ENCODE measurements at places on chromosomes 6 and 20.

DNA sequence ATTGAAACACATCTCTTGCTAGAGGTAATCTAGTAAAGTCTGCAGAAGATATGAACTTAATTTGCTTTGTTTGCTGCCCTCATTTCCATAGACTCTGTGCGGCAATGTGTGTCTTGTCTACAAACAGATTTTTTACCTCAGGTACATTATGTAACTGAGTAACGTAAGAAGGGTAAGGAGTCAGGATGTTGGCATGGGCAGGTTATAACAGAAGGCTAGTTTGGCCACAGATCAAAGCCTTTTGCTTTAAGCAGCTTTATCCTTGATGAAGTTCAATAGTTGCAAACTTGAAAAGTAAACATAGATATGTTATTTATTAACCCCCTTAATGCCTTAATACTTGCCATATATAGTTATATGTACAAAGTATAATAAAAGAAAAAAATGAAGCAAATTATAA lies 391.6 kb upstream of the FKBP1C start:
- no peak for DNase-seq

DNA sequence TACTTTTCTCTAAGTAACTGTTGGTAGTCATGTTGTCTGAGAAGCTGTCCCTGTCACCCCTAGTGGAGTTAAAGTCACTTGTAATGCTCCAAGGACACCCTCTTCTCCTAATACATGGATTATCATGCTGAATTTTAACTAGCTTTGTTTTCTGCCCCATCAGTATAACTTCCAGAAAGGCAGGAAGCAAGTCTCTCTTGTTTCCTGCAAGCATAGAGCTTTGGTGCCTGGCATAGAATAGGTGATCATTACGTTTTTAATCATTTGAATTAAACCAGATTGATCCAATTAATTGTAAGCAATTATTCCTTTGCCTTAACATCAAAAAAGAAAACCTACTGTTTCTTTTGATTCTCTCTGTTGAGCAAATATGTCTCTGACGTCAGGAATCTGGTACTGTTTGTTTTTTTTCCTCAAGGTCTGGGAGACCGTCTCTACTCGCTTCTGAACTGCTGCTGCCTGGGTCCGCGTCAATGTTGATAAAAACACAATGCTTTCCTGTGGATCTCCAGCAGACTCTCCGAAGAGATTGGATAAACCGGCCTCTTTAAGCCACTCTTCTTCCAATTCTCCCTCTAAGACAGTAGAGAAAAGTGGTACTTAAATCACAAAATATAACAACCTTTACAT lies 71.8 kb downstream of the ARHGAP18 start:
- no peak for DNase-seq

GRCh38 chr6:130927305-130927704 lies 100.1 kb downstream of the SMLR1 start:
- no peak for DNase-seq

DNA sequence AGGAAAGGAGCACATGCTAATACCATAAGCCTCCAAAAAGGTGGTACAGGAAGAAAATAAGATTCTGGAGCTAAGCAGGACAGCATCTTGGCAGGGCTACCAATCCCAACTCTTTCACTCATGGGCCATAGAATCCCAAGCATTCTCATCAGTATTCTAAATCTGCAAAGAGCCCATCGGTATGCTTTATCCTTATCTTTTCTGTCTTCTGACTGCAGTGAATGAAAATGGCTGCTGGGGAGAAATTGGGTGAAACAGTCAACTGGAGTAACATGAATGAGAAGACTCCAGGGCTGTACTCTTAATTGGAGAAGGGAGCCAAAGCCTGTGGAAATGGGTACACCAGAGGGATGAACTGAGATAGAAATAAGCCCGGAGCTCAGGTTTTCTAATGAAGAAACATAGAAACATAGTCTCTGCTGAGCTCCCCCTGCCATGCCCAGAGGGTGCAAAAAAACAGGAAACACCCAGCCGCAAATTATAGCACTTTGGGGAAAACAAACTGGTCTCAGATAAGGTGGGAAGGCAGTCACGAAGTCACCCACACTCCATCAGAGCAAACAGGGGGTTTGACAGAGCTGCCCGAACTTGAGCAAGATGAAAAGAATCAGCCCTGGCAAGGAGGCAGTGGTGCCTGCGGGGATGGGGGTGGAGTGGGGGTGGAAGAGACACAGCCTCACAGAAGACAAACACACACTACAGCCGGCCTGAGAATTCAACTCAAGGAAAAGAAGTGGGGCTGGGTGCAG lies 35.4 kb upstream of the E2F3 start:
- DNase-seq: no peak

DNA sequence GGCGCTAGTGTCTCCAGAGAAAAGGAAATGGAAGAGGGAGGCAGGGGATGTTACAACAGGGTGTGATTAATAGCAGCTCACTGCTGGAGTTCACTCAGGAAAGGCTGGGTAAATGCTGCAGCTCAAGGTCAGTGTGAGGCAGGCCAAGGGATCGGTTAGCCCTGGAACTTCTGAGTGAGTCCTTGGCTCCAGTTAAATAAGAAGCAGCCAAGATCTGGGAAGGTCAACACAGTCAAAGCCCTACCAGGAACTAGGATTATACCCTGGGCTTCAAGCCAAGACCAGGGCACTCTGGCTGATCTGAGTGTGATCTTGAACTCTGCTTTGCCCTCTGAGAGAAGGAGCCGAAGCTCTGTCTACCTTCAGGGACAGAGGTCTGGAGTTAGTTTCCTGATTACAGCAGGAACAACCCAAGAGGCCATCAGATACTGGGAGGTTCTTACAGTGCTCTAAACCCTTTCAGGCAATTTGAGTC lies 44.3 kb downstream of the TPD52L1 start:
- DNase-seq: no peak

DNA sequence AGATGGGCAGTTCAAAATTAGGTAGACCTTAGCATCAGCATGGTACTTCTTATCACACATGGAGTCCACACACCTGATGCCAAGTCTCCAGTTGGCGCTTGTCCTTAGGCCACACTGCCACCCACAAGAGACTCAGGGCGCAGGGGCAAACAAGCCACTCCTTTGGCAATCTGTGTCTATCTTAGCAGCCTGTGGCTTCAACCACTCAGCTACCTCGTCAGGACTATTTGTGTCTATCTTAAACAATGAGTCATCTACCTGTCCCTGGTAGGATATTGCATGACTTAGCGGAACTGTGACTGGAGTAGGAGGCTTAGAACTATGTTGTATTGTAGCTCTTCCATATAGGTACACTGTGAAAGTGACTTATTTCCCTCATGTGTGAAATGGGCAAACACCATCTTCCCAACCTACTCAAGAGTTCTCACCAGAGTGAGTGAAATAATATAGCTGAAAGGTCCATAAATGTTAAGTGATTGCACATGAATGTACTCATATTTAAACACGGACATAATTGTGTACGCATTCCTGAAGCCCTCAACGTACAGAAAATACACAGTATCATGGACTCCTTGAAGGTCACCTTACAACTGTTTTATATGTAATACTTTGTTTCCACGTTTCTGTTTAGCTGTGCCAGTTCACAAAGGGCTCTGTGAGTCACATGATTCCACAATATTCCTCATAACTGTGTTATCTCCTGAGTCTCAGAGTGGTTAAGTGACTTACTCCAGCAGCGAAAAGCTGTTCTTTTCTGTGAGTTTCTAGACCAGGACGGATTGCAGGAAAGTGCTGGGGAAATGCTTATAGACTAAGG lies 1.6 kb downstream of the TRIM27 start:
- DNase-seq: no peak

DNA sequence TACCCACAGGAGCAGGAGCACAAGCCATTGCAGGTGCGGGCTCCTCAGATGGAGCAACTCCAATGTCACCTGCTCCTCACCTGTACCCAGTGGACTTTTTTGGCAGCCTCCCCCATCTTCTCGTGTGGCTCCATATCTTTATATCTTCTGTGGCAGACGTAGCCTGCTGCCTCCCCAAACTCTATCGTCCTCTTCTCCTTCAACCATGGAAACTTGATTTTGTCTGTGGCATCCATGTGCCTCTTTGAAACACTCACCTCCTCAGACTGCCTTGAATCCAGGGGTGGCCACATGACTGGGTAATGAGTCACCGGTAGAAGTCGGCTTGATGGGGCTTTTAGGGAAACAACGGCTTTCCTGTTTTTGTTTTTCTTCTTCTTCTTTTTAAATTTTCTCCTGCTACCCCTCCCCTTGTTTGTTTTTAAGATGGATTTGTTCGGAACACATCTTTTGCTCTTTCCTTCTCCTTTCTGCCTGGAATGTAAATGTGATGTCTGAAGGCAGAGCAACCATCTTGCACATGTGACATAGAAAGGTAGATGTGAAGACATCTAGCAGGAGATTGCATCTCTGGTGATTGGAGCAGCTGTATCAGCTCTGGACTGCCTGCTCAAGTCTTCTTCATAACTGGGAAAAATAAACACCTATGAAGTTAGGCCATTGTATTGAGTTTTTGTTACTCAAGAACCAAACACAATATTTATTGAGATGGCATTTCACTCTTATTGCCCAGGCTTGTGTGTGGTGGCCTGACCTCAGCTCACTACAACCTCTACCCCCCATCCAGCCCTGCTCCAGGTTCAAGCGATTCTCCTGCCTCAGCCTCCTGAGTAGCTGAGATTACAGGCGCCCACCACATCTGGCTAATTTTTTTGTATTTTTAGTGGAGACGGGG lies 69.9 kb upstream of the DDR1 start:
- no peak for DNase-seq

Data from NCI-H526 (cell line).